ENCODE measurements at places on chromosomes 7 and 10.

DNA sequence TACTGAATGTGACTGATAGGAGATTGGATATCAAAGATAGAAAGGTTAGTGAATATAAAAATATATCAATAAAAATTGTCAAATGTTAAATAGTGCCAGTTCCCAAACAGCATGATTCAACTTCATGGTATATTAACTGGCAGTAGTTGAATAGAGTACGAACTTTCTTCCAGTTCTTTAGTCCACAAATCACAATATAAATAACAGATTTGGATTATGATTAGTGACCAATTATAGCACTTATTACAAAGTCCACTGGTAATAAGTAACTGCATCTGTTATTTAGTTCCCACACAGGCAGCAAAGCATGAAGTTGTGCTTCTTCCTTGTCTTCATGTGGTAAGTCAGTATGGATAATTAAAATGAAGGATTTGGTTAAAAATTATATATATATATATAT, 243.0 kb upstream of the VWC2 start:
- DNase-seq, result no peak

DNA sequence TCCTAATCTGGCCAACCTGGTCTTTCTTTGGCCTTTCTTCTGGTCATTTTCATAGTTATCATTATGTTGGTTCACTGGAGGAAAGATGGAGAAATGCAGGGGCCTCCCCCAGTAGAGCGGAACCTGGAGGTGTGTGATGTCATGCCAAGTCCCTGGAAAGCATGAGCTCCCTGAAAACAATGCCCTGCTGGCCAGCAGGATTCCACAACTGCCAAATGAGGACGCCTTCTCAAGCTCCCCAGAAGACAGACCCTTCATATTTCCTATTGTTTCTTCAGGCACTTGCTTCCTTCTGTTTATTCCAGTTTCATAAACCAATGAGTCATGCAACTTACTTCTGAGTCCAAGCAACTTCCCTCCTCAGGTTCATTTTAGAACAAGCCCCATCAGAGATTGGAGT, 339.0 kb downstream of the GATA3 start:
- no peak for DNase-seq

- DNase-seq, result peak; percentile 29
Observed at GRCh38 chr10:77506517-77507200, 130.9 kb downstream of the KCNMA1 start.

DNA sequence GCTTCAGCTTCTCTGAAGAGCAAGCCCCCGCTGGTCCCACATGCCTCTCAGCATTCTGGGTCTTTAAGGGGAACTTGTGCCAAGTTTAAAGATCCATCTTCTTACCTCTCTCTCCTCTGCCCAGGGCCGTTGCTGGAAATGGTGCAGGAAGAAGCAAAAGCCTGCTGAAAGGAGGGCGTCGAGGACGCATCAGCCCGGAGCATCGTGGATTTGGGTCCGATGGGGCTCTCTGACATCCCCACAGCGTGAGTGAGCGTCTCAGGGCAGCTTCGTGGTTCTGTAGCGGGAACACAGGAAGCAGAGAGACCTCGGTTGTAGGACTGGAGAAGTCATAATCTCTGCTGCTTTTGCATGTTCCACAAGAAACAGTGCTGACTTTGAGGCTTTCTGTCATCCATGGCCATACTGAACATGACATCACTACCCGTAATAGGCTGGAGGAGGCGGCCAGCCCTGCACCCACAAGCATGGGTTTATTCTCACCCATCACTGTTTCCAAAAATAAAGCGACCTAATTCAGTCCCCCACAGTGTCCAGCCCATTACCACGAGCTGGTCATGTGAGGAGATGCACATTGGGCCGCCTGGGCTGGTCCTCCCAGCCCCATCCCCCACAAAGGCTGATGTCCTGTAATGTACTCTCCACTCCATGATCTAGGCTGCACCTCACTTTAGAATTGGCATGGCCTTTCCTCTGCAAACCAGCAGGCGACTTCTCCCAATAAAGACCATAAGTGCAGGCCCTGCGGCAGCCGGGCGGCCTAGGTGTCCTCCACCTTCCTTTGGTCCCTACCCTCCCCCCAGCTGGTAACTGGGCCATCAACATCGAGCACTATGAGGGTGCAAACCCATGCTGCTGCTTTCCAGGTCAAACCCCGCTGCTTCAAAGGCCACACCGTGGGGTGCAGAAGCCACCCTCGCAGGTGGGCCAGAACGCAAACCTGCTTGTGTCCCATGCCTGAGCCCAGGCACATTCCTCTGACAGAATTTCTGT, 276.9 kb downstream of the TNS3 start:
- DNase-seq, result no peak

- DNase-seq, result no peak
Observed at GRCh38 chr7:136664537-136664936, 203.9 kb upstream of the CHRM2 start.

GRCh38 chr10:34766811-34767494, 48.1 kb downstream of the PARD3 start:
- no peak for DNase-seq

- no peak for DNase-seq
Observed at GRCh38 chr10:117540640-117541404, 1.7 kb upstream of the EMX2 start.

- DNase-seq, result no peak
Observed at GRCh38 chr7:78368771-78369170, 570.2 kb downstream of the PHTF2 start.

GRCh38 chr10:111137007-111137406, 60.2 kb downstream of the ADRA2A start:
- no peak for DNase-seq

GRCh38 chr7:75662579-75663301, 76.0 kb downstream of the HIP1 start:
- no peak for DNase-seq

GRCh38 chr7:35714862-35715261, 19.9 kb upstream of the HERPUD2 start:
- DNase-seq, result no peak

DNA sequence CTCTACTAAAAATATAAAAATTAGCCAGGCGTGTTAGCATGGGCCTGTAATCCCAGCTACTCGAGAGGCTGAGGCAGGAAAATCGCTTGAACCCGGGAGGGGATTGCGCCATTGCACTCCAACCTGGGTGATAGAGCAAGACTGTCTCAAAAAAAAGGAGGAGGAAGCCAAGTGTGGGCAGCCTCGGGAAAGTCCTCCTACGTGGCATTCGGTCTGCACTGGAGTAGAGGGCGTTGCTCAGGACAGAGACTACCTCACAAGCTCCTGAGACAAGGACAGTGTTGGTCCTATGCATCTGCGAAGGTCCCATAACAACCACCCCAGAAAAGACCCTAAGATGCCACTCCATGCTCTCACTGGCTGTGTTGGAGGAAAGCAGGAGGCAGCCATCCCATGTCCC, 10.0 kb upstream of the SERPINE1 start:
- DNase-seq, result no peak

DNA sequence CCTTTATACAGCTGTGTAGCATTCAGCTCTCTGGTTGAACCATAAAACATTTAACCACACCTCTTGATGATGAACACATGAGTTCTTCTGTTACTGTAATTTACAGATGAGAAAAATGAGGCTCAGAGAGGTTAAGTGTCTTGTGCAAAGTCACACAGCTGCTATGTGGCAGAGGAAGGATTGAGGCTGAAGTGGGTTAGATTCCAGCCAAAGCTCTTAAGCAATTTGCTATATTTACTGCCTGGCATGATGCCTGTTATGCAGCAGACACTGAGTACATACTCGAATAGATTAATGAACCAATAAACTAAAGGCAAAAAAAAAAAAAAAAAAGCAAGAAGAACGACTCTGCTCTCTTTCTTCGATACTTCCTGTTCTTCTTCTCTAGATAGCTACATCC, 35.7 kb downstream of the GFRA1 start:
- no peak for DNase-seq

GRCh38 chr10:48905311-48905710, 34.3 kb downstream of the LRRC18 start:
- no peak for DNase-seq

GRCh38 chr10:73789659-73790055, 4.3 kb downstream of the ZSWIM8 start:
- DNase-seq, result no peak

DNA sequence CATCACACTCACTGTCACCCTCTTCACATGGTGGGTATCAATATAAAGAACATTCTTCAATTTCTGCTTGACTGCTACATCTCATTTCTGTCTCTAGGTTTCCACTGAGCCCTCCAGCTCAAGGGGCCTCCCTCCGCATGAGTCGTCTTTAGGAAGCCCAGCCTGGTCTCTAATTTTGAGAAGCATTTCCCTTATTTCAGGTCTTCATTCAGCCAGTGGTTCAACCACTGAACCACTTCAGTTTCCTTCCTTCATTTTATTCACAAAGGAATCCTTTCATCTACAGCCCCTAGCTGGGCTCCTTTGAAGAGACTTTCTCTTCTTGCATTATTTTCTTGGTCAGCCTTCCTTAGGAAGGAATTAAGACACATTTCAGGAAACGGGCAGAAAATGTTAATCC, 257.4 kb downstream of the KCNMA1 start:
- no peak for DNase-seq

- no peak for DNase-seq
Observed at GRCh38 chr7:1401011-1401410, 58.3 kb downstream of the MICALL2 start.

GRCh38 chr7:39183796-39184195, 206.1 kb downstream of the POU6F2 start:
- DNase-seq, result no peak

GRCh38 chr7:124022551-124022950, 10.3 kb downstream of the TMEM229A start:
- no peak for DNase-seq

- DNase-seq, result peak; percentile 85
Observed at GRCh38 chr10:12067336-12067735, 1.4 kb upstream of the DHTKD1 start.

DNA sequence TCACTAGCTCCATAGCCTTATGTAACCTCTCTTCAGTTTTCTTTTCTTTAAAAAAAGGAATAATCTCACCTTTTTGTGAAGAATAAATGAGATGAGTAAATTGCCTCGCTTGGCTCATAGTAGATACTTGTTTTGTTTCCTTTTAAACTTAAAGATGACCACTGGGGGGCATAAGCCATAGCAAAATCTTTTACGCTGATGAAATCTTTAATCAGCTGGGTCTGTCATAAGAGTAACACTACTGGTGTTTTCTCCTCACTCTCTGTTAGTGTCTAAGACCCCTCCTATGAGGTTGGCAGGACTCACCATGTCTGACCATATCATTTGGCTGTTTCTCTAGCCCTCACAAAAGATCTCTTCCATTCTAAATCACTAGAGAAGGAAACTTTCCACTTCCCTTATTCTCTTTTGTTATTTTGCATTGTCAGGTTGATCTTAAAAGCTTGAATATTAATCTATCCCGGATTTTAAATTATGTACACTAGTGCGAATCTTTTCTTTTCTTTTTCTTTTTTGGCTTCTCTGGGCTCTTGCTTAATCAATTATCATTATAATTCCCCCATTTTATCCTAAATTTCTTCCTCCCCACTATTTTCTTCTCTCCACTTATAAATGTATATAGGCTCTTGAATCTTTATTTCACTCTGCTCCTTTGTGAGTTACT, 12.5 kb downstream of the STAG3 start:
- DNase-seq, result peak; percentile 58

DNA sequence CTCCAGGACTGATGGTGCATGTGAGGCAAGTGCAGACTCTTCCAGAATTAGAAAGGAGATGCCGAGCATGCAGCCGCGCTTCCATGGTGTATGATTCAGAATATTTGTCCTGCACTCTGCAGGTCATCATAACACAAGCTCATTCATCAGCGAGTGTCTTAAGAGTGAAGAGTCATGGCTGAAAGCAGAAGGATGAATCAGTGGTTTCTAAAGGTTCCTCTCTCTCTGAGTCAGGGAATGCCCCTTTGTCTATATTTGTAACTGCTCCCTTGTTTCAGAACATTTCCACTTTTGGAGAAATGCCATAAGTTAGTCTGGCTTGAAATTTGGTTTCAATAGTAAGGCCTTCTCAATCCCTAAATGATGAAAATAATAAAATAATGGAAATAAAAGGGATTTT, 52.3 kb downstream of the HECW1 start:
- DNase-seq, result peak; percentile 97

DNA sequence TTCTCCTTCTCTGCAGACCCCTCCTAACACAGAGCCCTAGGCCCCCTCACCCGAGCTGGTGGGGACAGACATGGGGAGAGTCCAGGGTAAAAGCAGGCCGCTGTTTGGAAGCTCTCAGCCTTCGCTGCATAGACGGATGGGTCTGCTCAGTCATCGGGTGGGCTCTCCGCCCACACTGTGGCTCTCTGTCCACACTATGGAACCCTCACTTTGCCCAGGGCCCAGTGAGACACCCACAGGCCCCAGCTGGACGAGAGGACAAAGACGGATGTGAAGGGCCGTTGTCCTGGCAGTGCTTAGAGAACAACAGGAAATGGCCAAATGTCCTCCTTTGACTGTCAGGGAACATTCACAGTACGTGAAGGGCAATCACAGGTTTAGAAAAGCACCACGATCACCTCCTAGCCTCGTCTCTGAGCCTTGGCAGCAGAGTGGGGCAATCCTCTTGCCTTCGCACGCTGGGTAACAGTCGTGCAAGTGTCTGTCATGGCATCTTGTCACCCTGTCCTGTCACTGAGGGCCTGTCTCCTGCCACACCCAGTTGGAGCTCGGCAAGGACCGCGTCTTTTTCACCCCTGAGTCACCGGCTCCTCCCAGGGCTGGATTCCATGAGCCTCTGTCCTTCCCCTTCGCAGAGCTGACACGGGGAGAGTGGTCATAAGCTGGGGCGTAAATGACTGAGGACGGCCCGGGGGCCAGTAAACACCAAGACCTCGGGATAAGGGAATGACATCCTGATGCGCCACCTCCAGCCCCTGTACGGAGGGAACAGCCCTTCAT, 80.6 kb downstream of the PRKAG2 start:
- peak; percentile 16 for DNase-seq

DNA sequence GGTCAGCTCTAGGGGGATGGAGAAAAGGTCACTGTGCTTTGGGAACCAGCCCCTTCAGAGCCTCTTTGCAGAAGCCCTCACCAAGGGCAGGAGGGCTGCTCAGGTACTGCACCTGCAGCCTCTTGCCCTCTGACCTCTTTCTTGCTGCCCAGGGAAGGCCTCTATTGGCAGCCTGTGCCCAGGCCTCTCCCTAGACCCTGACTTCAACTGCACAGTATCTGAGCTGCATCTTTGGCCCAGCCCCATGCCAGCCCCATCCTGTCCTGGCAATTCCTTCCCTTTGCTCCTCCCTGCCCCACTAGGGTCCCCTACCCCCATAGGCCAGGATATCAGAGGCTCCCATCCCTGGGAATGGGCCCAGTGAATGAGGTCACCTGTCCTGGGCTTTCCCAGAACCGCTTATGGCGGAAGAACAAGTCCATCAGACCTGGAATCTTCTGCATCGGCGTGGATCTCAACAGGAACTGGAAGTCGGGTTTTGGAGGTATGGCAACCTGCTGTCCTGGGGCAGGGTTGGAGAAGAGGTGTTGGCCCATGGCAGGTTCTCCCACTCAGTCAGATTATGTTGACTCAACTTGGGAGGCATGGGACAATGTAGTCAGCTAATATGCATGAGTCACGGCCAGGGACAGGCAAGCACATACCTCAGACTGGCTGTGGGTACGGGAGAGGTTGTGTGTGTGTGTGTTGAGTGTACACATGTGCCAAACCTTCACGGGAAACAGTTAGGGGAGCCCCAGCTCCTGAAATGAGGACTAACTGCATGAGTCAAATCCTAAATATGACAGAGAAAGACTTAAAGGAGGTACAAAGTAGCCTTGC, 17.1 kb upstream of the CPA1 start:
- peak; percentile 96 for DNase-seq

All from astrocyte of the spinal cord (primary cell).